ENCODE measurements at places on chromosomes 6 and 20.

- DNase-seq = no peak
These were observed 29.4 kb downstream of the PHIP start for GRCh38 chr6:79048611-79049010.

DNA sequence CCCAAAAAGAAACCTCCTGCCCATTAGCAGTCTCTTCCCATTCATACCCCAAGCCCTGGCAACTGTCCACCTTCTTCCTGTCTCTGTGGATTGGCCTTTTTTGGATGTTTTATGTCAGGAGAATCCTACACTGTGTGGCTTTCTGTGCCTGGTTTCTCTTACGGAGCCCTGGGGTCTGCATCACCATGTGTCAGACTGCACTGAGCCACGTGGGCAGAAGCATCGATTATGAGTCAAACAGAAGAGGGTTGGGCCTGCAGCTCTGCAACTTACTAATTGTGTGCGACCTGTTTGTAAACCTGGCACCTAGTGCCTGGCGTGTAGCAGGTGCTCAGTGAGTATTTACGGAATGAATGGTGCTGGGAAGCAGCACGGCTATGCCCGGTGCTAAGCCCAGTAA, 62.6 kb downstream of the IGF2R start:
- DNase-seq = no peak

GRCh38 chr6:83385473-83385872, 45.4 kb downstream of the ME1 start:
- no peak for DNase-seq

DNA sequence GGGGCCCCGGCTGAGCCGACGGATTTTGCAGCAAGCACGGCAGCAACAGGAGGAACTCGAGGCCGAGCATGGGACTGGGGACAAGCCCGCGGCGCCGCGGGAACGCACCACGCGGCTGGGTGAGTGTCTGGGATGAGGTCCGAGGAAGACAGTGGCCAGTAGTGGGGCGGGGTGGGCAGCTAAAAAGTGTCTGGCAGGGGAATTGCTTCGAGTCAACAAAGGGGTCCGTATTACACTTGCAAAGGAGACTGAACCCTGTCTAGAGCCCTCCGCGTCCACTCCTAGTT, 356 bp downstream of the BYSL start:
- no peak for DNase-seq

- no peak for DNase-seq
These were observed 316.6 kb upstream of the JARID2 start for GRCh38 chr6:14929291-14929690.

DNA sequence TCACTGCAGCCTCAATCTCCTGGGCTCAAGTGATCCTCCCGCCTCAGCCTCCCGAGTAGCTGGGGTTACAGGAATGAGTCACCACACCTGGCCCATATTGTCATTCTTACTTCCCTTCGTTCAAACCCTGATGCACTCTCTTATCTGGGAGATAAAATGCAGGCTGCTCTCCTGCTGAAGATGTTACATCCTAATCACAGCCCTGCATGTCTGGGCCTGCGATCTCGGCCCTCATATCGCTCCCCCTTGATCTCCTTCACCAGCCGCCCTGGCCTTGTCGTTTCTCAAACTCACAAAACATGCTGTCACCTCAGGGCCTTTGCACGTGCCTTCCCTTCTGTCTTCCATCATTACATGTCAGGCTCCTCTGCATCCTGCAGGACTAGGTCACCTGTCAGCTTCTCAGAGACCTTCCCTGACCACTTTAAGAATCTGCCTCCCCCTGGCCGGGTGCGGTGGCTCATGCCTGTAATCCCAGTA, 8.8 kb upstream of the C20orf203 start:
- DNase-seq = no peak

DNA sequence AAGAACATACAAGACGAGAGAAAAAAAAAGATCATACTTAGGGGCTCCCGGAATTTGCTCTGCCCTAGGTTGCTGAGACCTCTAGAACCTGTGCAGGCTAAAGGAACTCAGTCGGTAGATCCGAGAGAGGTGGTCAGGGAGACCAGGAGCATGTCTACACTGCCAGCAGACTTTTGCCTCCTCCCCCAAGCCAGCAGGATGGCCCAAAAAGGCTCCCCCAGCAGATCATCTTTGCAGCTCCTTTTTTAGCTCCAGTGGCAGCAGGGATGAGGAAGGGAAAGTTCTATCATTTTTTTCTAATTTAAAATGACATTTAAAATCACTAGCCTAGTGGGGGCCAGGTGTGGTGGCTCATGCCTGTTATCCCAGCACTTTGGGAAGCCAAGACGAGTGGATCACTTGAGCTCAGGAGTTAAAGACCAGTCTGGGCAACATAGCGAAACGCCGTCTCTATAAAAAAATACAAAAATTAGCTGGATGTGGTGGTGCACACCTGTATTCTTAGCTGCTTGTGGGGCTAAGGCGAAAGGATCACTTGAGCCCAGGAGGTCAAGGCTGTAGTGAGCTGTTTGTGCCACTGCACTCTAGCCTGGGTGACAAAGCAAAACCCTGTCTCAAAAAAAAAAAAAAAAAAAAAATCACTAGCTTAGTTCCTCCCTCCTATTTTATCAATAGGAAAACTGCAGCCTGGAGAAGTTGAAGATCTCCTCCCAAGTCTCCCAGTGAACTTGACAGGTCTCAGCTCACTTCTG, 69.3 kb upstream of the MYL9 start:
- no peak for DNase-seq
